Activated naive CD4-positive, alpha-beta T cell treated with anti-CD3 and anti-CD28 coated beads, Interleukin-2, amount 50 U/mL, for 72 hours (primary cell): ENCODE measurements at places on chromosomes 3 and 15.

DNA sequence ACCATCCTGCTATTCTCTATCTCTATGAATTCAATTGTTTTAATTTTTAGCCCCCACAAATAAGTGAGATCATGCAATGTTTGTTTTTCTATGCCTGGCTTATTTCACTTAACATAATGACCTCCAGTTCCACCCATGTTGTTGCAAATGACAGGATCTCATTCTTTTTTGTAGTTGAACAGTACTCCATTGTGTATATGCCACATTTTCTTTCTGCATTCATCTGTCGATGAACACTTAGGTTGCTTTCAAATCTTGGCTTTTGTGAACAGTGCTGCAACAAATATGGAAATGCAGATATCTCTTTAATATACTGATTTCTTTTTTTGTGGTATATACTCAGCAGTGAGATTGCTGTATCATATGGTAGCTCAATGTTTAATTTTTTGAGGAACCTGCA lies 58.7 kb downstream of the RETNLB start:
- no peak for DNase-seq

DNA sequence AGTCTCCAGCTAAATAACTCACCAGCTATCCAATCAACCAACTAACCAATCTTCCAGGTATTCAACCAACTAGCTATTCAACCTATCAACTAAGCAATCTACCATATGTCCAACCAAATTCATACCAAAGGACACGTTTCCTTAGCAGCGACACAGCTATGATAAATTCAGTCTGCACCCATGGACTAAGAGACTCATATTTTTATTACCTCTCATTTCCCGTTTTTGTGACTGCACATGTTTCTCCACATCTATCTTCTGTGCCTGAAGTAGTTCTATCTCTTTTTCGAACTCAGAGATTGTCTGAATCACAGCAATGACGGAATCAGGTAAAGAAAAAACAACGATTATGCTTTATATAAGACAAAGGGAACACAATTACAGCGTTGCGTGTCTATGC lies 34.0 kb upstream of the GNB5 start:
- no peak for DNase-seq

GRCh38 chr3:14166877-14167603 lies 11.4 kb downstream of the XPC start:
- no peak for DNase-seq

GRCh38 chr3:47024932-47025331 lies 45.5 kb downstream of the NBEAL2 start:
- DNase-seq, result no peak

DNA sequence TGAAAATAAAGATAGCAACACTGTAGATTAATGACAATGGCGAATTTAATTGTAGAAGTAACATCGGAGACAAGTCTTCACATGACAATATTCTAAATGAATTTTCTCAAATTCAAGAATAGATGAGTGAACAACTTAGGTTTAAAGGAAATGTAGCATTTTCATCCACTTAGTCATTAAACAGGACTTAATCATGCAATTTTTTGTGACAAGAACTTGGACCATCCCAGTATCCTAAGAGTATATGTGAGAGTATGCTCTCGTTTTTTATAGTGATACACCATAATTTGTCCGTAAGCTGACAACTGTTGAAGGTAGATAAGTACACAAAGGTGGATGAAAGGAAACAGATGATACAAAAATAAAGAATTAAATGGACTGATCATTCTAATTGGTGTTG lies 81.5 kb downstream of the DLG1 start:
- DNase-seq, result no peak

DNA sequence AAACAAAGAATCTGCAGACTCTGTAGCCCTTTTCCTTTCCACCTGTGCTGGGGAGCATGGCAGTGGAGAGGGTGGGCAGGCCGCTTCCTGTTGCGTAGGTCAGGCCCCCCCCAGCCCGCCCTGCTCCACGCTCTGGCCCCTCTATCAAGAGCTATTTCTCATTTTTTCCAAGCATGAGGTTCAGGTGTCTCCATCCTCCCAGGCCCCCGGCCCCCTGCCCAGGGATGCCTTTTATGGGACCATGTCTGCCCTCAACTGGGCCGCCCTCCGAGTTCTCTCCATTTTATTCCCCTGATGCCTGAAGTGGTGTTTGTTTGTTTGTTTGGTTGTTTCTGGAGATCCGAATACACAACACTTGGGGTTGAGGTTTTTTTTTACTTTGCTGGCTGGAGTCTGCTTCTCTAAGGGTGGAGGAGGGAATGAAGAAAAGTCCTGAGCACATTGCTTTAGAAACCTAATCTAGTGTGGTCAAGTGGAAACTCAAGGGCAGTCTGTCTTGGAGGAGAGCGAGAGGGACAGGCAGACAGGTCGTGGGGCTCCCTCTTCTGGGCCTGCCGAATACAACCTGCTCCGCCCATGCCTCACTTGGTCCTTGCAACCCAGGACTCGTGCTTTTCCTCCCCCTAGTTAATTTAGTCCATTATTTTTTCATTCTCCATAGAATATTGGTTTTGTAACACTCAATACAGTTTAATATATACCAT lies 176.5 kb upstream of the LYSMD4 start:
- no peak for DNase-seq

GRCh38 chr3:42410370-42411131 lies at the start of gene LYZL4:
TSS of gene LYZL4 (minus strand) at chr3:42410610. CDS start at chr3:42407251, 3,359 bp downstream.
- no peak for DNase-seq

DNA sequence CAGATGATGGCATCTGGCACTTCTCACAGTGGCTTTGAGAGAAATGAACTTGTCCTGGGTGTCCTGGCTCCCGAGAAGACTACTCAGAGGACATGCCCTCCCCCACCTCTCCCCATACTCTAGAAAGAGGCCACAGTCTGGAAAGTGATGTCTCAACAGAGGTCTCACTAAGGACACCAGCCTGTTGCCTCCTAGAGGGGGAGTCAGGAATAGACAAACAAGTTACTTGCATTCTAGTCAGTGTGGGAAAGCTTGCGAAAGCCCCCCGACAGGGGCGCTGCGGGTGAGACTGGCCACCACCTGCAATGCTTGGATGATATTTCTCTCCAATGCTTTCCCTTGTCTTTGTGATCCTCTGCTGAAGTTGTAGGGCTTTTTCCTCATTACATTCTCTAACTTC lies 17.2 kb downstream of the B4GALT4 start:
- DNase-seq, result no peak

DNA sequence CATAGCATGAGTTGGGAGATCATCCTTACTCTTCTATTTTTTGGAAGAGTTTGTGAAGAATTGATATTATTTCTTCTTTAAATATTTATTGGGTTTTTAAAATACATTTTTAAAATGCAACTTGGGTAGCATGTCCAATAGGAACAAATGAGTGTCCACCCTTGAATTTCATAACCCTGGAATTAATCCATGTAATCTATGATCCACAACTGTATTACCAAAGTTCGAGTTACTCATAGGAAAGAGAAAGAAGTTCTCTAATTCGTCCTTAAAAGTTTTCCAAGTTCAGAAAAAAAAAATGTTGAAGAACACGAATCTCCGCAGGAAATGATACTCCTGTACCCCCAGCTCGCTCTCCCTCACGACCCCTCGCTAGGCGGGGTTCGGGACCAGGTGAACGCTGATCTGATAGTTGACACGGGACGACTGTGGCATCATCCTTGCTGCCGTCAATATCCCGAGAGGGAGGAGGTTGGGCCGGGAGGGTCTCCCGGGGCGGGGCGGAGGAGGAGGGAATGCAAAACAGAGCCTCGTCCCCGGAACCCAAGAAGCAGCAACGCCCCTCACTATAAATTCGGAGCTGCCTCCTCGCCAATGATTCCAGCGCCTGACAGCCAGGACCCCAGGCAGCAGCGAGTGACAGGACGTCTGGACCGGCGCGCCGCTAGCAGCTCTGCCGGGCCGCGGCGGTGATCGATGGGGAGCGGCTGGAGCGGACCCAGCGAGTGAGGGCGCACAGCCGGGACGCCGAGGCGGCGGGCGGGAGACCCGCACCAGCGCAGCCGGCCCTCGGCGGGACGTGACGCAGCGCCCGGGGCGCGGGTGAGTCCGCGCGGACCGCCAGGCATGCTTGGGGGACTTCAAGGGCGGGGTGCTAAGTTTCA lies at the start of gene AGTR1:
TSS of gene AGTR1 (plus strand) at position 598 of the 884 bp plus-strand sequence. CDS start 43,133 bp downstream, outside the sequence.
- no peak for DNase-seq

DNA sequence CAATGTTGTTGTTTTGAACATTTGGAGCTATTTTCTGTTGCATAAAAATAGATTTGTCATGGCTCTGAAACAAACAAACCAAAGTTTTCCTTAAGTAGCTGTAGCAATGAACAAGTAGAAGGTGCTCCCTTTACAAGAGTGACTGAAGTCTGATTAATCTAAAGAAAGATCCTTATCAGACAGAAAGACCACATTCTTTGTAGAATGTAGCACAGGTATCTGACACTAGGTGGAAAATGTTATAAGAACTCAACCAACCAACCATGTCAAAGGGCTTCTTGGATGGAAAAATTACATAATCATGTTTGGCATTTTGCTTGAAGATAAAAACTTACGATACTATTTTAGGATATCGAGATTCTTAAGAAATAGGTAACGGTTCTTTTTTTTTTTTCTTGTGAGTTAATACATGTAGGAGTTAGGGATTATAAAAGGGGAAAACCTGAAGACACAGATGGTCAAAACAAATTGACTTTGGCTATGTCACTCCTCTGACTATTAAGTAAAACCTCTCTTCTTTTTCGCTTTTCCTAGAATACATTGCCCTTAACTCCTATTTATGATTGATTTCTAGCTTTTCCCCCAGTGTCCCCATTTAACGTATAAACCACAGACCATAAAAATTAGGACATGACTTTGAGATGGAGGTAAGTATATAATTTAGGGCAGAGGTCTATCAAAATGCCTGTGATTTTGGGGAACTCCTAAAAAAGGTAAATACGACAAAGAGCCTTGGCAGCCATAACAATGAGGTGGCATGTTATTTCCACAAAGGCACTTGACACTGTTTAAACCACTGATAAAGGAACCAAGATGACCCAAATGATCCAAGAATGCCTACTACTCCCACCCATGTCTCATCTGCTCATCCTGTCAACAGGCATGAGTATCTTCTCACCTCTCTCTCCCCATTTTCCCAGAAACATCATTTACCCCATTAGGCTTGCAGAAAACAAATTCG lies 72.0 kb downstream of the CCR4 start:
- DNase-seq, result no peak

GRCh38 chr15:60006873-60007272 lies 2.8 kb downstream of the FOXB1 start:
- no peak for DNase-seq

GRCh38 chr3:31382856-31383255 lies 149.9 kb upstream of the STT3B start:
- no peak for DNase-seq

- DNase-seq, result no peak
Measured at GRCh38 chr3:79968418-79968817, 200.6 kb upstream of the ROBO1 start.

DNA sequence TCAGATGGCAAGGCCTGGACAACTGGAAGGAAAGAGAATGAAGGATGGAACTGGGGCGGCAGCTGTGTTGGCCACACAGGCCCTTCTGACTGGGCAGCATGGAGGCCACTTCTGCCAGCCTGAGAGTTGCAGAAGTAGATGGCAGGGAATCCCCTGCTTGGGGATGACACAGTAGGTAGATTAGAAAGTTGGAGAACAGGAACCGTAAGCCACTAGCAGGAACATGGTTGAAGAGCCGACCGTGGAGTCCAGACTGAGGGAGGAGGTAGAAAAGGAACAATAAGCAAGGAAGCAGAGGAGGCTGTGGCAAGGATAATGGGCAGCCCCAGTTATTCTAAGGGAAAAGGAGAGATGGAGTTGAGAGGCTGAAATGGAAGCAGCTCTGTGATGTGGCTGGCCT lies 26.4 kb upstream of the ZNF774 start:
- no peak for DNase-seq

DNA sequence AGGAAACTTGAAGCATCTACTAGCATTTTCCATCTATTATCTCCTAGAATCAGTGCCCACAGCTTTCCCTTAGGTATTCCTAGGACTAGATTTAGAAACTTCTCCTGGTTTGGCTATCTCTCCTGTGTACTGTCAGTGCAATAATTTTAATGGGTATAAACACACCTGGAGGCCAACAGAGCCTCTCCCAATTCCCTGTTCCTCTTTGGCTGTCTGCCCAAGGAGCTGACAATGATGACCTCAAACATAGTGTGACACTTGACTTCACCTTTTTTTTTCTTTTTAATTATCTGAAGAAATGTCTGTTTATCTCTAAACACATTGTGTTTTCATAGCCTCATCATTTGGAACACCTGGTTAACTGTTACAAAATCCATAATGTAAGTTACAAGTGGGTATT lies 754.5 kb upstream of the ALCAM start:
- DNase-seq, result no peak

DNA sequence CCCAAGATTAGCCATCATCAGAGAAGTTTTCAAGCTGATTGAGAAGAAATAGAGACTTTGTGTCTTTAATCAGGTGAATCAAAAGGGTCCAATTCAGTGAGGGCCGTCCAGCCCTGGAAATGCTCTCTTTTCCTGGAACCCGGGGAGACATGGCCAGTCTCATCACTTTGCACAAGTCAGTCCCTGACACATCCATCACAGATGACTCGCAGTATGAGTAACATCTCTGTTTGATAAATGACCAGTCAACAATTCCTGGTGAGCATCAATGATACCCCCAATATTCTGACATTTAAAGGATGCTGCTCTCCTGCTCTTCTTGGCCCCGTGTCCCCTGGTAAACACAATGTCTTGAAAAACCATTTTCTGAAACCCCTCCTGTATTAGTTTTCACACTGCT lies 26.7 kb downstream of the C3orf20 start:
- DNase-seq, result no peak

- no peak for DNase-seq
Measured at GRCh38 chr3:113018536-113019181, 27.9 kb downstream of the GTPBP8 start.

DNA sequence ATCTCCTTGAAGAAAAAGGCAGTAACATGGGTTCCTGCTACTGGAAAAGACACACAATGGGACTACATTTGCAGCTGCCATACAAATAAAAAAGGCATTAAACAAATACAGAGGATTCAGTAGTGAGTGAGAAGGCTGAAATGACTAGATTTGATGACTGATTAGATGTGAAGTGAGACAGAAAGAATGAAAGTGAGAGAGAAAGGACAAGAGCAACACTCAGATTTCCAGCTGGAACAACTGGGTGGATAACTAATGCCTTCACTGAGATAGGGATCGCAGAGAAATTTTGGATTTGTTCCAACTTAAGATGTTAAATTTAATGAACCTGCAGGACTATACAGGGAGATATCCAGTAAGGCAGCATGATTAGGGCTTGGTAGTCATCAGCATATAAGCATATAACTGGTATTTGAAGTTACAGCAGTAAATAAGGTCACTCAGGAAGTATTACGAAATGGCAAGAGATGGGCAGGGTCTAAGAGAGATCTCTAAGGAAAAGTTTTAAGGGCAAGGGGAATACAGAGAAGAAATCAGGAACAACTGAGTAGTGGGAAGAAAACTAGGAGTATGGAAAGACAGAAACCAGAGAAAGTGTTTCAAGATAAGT lies 8.2 kb downstream of the OSBPL11 start:
- DNase-seq, result no peak

- DNase-seq, result no peak
Measured at GRCh38 chr3:141379250-141379966, 11.1 kb downstream of the ZBTB38 start.

DNA sequence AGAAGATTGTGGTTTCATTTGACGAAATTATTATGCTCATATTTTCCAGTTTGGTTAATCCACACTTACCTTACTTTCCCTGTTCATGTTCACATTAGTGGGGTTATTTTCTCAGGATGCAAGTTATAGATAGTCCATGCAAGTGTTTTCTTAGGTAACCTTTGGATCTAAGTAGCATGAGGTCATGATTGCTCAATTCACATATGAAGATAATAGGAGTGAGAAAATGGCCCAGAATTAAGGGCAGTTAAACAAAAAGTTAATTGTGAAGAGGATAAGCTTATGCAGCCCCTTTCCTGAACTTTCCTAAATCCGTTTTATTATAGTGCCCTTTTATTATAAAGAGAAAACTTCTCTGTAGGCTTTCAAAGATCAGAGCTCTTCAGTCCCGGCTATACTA lies 83.4 kb downstream of the CD200R1L start:
- no peak for DNase-seq
